ENCODE measurements at places on chromosomes 11 and 22.

- H3K27ac ChIP-seq, result no peak overlapping the region
- no peak for DNase-seq
- H3K27me3 ChIP-seq, result no peaks in the 10 kb centered on the region
- H3K4me3 ChIP-seq, result no peak overlapping the region
These were observed 64.0 kb downstream of the SCN3B start for GRCh38 chr11:123590296-123590912.

DNA sequence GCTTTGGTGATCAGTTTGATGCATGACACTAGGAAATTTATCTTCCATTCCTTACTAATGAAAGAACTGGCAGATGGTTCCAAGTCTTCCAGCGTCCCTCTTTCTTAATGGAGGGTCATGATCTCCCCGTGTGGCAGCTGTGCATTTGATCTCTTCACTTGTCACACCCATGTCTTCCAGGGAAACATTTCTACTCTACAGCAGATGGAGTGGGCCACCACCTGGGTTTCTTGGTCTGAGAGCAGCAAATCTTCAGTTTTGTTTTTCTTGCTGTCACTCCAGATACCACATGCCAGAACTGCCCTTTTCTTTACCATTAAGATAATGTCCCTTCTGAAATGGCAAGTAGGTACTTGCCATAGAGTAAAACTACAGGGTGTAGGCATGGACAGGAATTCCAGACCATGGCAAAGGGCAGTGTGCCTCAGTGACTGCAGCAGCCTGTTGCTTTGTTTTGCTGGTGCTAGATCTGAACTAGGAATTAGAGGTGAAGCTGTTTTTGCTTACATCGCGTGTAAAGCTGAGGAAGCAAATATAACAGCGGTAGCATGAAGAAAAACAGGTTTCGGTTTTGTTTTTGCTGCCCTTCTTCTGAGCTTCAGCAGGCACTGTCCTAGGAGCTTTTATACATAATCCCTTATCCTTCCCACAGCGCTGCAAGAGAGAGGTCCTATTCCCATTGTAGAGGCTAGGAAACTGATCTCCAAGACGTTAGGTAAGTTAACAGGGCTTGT, 20.7 kb upstream of the C11orf96 start:
- peaks cover 12% of the 10 kb centered on the region for H3K4me1 ChIP-seq
- no peak overlapping the region for H3K4me3 ChIP-seq
- DNase-seq, result no peak
- H3K27me3 ChIP-seq, result no peaks in the 10 kb centered on the region
- H3K36me3 ChIP-seq, result peaks cover 15% of the 10 kb centered on the region

DNA sequence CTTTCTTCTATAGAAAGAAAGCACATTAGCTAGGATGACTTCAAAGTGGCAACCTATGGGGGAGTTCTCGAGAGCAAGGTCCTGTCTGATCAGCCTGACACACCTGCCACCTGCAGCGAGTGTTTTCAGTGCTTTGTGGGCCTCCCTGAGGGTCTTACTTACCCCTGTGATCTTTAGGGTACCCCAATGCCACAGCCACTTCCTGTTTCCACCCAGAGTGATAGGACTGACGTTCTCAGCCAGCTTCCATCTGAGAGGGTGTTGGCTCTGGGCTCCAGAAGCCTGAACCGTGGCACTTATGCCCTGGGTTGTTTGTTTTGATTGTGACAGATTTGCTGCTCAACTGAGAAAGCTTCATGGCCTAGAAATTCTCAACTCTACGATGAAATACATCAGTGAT, 21.7 kb upstream of the ANKK1 start:
- no peak for DNase-seq
- H3K4me3 ChIP-seq, result no peak overlapping the region
- H3K27me3 ChIP-seq, result no peaks in the 10 kb centered on the region
- H3K36me3 ChIP-seq, result peaks cover 22% of the 10 kb centered on the region
- H3K27ac ChIP-seq, result no peak overlapping the region

DNA sequence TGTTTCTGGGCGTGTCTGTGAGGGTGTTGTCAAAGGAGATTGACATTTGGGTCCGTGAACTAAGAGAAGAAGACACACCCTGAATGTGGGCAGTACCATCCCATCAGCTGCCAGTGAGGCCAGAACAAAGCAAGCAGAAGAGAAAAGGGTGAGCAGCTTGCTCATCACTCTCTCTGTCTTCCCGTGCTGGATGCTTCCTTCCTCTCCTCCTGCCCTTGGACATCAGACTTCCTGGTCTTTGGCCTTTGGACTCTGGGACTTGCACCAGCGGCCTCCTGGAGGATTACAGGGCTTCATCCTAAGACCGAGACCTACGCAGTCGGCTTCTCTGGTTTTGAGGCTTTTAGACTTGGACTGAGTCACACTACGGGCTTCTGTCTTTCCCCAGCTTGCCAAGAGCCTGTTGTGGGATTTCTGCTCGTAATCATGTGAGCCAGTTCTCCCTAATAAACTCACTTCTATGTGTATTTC, 18.8 kb downstream of the APOL2 start:
- no peaks in the 10 kb centered on the region for H3K4me1 ChIP-seq
- no peaks in the 10 kb centered on the region for H3K36me3 ChIP-seq
- no peak for DNase-seq

DNA sequence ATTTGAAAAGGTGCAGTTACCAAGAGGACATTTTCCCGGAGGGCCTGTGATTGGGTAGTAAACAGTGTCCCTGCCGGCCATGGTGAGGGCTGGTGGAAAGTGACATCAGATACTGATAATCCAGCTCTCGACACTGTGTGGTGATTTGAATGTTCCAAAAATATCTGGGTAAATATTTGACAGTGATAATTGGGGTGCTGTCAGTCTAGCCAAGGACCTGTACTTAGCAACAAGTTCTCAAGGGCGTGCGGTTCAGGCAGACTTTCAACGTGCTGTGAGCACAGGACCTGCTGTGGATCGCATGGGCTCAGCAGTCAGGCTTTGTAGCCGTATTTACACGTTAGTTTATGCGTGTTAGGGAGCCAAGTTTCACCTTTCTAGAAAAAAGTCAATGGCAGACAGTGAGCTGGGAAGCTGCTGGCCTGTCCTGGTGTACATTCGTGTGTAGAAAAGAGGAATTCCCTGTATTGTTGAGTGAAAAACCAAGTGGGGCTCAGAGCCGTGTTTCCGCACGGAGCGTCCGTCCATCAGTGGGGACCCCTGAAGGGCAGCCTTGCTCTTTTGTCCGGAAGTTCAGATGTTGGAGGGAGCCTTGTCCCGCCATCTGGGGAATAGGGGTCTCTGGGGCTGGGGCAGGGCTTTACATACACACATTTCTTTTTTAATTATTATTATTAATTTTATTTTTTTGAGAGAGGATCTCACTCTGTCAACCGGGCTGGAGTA, 11.3 kb downstream of the TRMU start:
- no peak overlapping the region for H3K27ac ChIP-seq
- no peak for DNase-seq
- no peak overlapping the region for H3K4me3 ChIP-seq
- H3K4me1 ChIP-seq, result no peaks in the 10 kb centered on the region

- DNase-seq, result no peak
- H3K27me3 ChIP-seq, result peaks cover 6% of the 10 kb centered on the region
- no peak overlapping the region for H3K4me3 ChIP-seq
- no peaks in the 10 kb centered on the region for H3K36me3 ChIP-seq
- H3K4me1 ChIP-seq, result no peaks in the 10 kb centered on the region
- no peak overlapping the region for H3K27ac ChIP-seq
These were observed 37.8 kb downstream of the PDE2A start for GRCh38 chr11:72636376-72636775.

GRCh38 chr11:66967670-66968425, 7.3 kb upstream of the C11orf86 start:
- H3K4me3 ChIP-seq, result no peak overlapping the region
- peak; percentile 78 for DNase-seq
- peaks cover 43% of the 10 kb centered on the region for H3K4me1 ChIP-seq
- H3K27me3 ChIP-seq, result no peaks in the 10 kb centered on the region

- H3K4me1 ChIP-seq, result no peaks in the 10 kb centered on the region
- H3K27ac ChIP-seq, result no peak overlapping the region
- H3K27me3 ChIP-seq, result no peaks in the 10 kb centered on the region
- H3K36me3 ChIP-seq, result no peaks in the 10 kb centered on the region
These were observed 10.0 kb upstream of the ABCC8 start for GRCh38 chr11:17486646-17487045.

DNA sequence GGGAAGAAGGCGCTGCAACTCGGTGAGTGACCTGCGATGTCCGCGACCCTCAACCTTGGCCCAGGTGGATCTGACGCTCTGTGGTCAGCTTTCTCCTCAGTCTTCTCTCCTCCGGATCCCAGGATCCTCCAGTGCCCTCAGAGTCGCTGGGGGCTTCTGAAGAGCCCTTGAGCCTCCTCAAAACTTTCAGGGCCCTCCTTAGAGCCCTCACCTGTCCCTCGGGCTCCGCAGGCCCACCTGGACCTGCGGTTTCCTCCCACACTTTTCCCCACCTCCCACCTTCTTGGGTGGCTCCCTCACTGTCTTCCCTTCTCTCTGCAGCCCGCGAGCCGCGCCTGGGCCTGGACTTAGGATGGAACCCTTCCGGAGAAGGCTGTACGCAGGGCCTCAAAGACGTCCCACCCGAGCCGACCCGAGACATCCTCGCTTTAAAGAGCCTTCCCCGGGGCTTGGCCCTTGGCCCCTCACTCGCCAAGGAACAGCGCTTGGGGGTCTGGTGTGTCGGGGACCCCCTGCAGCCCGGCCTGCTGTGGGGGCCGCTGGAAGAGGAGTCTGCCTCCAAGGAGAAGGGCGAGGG, 335 bp downstream of the ZNF408 start:
- peak overlapping the region; percentile 76 for H3K4me3 ChIP-seq
- no peaks in the 10 kb centered on the region for H3K27me3 ChIP-seq
- H3K4me1 ChIP-seq, result no peaks in the 10 kb centered on the region
- DNase-seq, result no peak
- H3K27ac ChIP-seq, result peak overlapping the region; percentile 67
- H3K36me3 ChIP-seq, result peaks cover 40% of the 10 kb centered on the region

- H3K36me3 ChIP-seq, result no peaks in the 10 kb centered on the region
- DNase-seq, result no peak
- H3K27me3 ChIP-seq, result no peaks in the 10 kb centered on the region
- H3K4me1 ChIP-seq, result no peaks in the 10 kb centered on the region
These were observed 10.6 kb upstream of the PIK3C2A start for GRCh38 chr11:17218403-17218802.

GRCh38 chr11:19842505-19842904, 129.9 kb downstream of the NAV2 start:
- DNase-seq, result no peak
- H3K36me3 ChIP-seq, result no peaks in the 10 kb centered on the region
- H3K27ac ChIP-seq, result no peak overlapping the region
- H3K27me3 ChIP-seq, result no peaks in the 10 kb centered on the region

DNA sequence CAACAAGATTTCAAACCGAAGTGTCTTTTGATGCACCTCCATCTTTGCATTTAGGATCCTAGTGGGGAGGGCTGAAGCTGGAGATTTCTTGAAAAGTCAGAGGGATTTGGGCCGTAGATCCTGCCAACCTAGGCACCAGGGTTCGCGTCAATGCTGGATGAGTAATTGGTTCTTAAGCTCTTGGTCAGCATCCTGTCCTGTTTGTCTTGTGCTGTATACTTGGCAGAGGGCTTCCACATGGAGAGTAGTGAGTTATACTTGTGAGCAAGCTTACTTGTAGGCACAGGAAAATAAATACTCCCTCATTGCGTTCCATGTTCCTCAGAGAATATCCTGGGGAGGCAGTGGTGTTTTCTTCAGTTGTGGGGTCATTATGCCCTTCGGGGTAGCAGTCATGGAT, 12.6 kb downstream of the INSC start:
- H3K36me3 ChIP-seq, result no peaks in the 10 kb centered on the region
- peaks cover 18% of the 10 kb centered on the region for H3K4me1 ChIP-seq
- H3K4me3 ChIP-seq, result no peak overlapping the region
- no peaks in the 10 kb centered on the region for H3K27me3 ChIP-seq
- no peak for DNase-seq
- H3K27ac ChIP-seq, result peak overlapping the region; percentile 45

DNA sequence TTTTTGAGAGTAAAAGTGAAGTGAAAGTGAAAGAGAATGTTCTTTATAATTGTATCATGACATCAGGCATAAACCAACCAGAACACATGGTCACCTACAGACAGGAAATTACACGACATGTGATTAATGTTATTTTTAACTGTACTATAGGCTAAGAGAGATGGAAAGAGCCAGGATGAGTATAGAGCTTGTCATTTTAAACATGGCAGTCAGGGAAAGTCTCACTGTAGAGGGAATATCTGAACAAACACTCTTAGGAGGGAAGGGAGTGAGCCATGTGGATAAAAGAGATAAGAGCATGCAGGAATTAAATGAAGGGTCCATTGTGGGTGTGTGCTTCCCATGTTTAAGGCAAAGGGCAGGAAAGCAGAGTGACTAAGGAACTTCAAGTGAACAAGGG, 599.1 kb upstream of the FAT3 start:
- H3K4me1 ChIP-seq, result no peaks in the 10 kb centered on the region
- no peaks in the 10 kb centered on the region for H3K36me3 ChIP-seq
- DNase-seq, result no peak
- H3K27ac ChIP-seq, result no peak overlapping the region
- no peak overlapping the region for H3K4me3 ChIP-seq
- no peaks in the 10 kb centered on the region for H3K27me3 ChIP-seq

GRCh38 chr11:1870721-1871466, 18.0 kb downstream of the LSP1 start:
- no peaks in the 10 kb centered on the region for H3K36me3 ChIP-seq
- peaks cover 10% of the 10 kb centered on the region for H3K4me1 ChIP-seq
- H3K27me3 ChIP-seq, result no peaks in the 10 kb centered on the region
- DNase-seq, result no peak

DNA sequence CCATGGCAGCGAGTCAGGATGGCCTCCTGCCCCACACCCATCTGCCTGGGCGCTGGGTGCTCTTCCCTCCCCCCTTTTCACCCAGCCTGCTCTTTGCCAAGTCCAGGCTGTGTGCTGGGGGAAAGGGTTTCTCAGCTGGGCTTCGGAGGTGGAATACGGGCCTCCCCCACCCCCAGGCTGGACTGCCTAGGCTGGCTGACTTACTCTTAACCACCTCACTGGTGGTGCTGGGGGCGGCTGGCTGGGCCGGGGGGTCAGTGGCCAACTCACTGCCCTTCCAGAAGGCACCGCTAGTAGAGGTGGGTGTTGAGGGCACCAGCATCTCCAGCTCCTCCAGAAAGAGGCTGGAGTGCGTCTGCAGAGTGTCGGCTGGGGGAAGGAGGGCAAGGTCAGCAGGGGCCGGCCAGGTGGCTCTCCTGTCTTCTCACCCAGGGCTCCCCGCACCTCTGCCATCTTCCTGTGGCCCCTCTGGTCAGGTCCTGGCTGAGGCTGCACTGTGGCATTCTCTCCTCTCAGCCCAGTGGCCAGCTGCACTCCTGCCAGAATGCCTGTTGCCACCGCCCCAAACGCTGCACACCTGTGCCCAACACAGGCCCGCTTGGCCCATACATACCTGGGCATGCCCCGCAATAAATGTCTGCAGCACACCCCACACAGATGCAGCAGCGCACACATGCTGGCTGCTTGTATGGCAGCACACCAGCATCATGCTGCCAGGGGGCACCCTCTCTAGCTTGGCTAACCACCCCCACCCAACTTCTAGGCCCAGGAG, 9.7 kb downstream of the PITPNM1 start:
- H3K27ac ChIP-seq, result no peak overlapping the region
- no peaks in the 10 kb centered on the region for H3K4me1 ChIP-seq
- no peak overlapping the region for H3K4me3 ChIP-seq
- no peaks in the 10 kb centered on the region for H3K27me3 ChIP-seq
- H3K36me3 ChIP-seq, result peaks cover 32% of the 10 kb centered on the region

- no peak overlapping the region for H3K27ac ChIP-seq
- no peaks in the 10 kb centered on the region for H3K36me3 ChIP-seq
- no peaks in the 10 kb centered on the region for H3K4me1 ChIP-seq
- DNase-seq, result no peak
- H3K27me3 ChIP-seq, result no peaks in the 10 kb centered on the region
These were observed 64.7 kb downstream of the ELFN2 start for GRCh38 chr22:37362621-37363020.

- no peak for DNase-seq
- peaks cover 5% of the 10 kb centered on the region for H3K4me1 ChIP-seq
- H3K36me3 ChIP-seq, result no peaks in the 10 kb centered on the region
- peak within 1 kb of the TSS; percentile 48 for H3K4me3 ChIP-seq
- H3K27me3 ChIP-seq, result no peaks in the 10 kb centered on the region
- H3K27ac ChIP-seq, result no peak within 1 kb of the TSS
These were observed at the start of gene TSPAN18 for GRCh38 chr11:44726283-44727113. TSS of gene TSPAN18 (plus strand) at chr11:44726962. CDS start at chr11:44906417, 179,455 bp downstream.
